ENCODE measurements at places on chromosomes 1 and 21. TPM values are rescaled to one million over a fixed set of nuclear protein-coding genes. Genes with fewer than 3 reads are reported as not detected.

PFDN2 gene
- total RNA-seq = 132 TPM

F11R gene
- 52.6 TPM for total RNA-seq

ATP5IF1 gene
- 170 TPM for total RNA-seq

CFAP107 gene
- not detected for total RNA-seq

MTF2 gene
- total RNA-seq = 20.3 TPM
